Activated CD4-positive, alpha-beta T cell treated with anti-CD3 and anti-CD28 coated beads, Interleukin-2, amount 10 ng/mL, durations not matched to agents 7 days and 5 days (primary cell): ENCODE measurements at places on chromosomes 2 and 18.
A peak's percentile ranks its signal among the peaks of the same experiment; 100 is the strongest.

DNA sequence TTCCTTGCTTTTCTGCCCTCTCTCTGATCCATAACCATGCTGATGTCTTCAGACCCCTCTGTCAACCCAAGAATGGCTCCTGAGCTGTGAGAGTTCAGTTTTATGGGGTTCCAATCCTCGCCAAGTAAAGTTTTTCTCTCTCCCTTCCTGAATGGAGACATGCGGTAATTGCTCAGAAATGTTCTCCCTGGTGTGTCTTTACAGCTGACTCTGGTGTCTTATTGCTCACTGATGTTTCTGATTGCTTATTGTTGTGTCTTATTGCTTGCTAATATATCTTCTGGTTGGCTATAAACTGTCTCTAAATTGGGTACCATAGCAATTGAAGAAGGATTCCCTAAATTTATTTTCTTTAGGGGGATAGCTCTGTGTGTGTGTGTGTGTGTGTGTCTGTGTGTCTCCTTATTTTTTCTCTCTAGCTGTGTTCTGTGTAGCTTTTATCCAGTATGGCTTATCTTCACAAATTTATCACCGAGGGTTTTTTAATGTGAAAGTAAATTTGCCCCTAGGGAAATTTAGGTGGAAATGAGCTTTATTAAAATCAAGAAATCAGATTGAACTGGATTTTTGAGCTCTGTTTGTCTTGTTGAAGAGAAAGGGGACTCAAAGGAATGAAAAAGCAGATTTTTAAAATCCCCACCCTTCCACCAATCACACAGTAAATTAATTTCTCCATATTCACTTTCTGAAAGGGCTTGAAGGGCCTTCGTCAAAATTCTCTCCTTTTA is 19.5 kb downstream of the MGAT5 start:
- H3K4me3 ChIP-seq, result no peak overlapping the region
- H3K27ac ChIP-seq, result no peak overlapping the region
- H3K27me3 ChIP-seq, result no peaks in the 10 kb centered on the region
- H3K36me3 ChIP-seq, result peaks cover 54% of the 10 kb centered on the region
- DNase-seq, result no peak
- H3K4me1 ChIP-seq, result peaks cover 27% of the 10 kb centered on the region

GRCh38 chr18:54233228-54233625 is 8.8 kb upstream of the MBD2 start:
- H3K27me3 ChIP-seq, result peaks cover 13% of the 10 kb centered on the region
- no peak overlapping the region for H3K27ac ChIP-seq
- H3K4me3 ChIP-seq, result no peak overlapping the region
- no peaks in the 10 kb centered on the region for H3K36me3 ChIP-seq

DNA sequence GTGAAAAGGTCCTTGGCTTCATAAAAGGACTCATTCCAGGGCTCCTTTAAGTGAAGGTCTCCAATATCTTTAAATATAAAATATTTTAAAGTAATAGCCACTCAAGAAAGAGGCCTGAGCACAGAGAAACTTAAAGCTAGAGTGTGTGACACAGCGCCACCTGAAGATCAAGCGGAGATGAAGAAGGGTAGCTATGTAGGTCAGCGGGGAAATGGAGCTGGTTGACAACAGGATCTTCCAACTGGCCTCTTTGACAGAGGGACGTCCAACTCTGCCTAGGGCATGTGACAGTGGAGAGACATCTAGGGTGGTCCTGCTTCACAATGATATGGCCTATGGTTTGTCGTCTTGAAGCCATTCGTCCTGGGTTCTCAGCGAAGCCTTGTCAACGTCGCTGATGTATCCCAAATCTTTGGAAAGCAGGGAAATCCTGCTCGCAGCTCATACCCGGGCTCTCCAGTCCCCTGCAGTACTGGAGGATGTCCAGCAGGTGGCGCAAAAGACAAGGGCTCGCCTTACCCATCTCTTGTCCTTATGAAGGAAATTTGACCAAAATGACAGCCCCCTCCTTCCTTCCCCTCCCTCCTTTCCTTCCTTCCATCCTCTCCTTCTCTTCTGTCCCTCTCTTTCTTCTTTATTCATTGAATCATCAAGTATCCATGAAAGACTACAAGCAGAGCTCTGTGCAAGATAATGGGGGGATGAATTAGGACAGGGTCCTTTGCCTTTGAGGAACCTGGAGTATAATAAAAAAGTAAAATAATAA is 59.6 kb downstream of the LONRF2 start:
- peak; percentile 69 for DNase-seq
- H3K4me1 ChIP-seq, result no peaks in the 10 kb centered on the region
- no peak overlapping the region for H3K4me3 ChIP-seq
- H3K36me3 ChIP-seq, result no peaks in the 10 kb centered on the region
- no peaks in the 10 kb centered on the region for H3K27me3 ChIP-seq

DNA sequence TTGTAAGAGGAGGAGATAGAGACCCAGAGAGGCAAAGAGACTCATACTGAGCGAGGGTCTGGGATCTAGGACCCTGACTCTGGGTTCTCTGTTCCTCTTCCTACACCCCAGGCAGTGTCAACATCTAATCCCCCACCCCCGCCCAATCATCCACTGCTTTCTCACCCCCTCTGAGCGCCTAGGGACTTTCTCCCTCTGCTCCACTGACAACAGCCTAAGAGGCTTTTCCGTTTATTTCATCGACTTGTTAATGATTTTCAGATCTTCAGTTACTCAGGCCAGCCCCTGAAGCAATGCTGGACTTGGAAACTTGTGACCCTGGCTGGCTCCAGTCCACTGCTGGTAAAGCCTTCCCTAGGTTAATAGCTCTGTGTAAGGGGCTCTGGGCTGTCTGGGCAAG is 65.1 kb downstream of the TFCP2L1 start:
- no peak for DNase-seq
- H3K36me3 ChIP-seq, result no peaks in the 10 kb centered on the region
- H3K4me3 ChIP-seq, result no peak overlapping the region
- no peaks in the 10 kb centered on the region for H3K27me3 ChIP-seq

GRCh38 chr18:45248240-45248903 is 366.9 kb upstream of the SLC14A2 start:
- H3K27ac ChIP-seq, result no peak overlapping the region
- H3K4me3 ChIP-seq, result no peak overlapping the region
- H3K27me3 ChIP-seq, result peaks cover 8% of the 10 kb centered on the region
- H3K4me1 ChIP-seq, result no peaks in the 10 kb centered on the region
- no peaks in the 10 kb centered on the region for H3K36me3 ChIP-seq

- no peaks in the 10 kb centered on the region for H3K4me1 ChIP-seq
- no peaks in the 10 kb centered on the region for H3K27me3 ChIP-seq
- no peaks in the 10 kb centered on the region for H3K36me3 ChIP-seq
- no peak for DNase-seq
- no peak overlapping the region for H3K4me3 ChIP-seq
- H3K27ac ChIP-seq, result no peak overlapping the region
These were observed 112.8 kb downstream of the CAPN13 start for GRCh38 chr2:30694286-30695055.

- H3K27me3 ChIP-seq, result no peaks in the 10 kb centered on the region
- H3K4me1 ChIP-seq, result peaks cover 48% of the 10 kb centered on the region
- H3K27ac ChIP-seq, result peak overlapping the region; percentile 82
- DNase-seq, result peak; percentile 29
- H3K4me3 ChIP-seq, result peak overlapping the region; percentile 59
These were observed 11.9 kb downstream of the IL18R1 start for GRCh38 chr2:102367331-102367971.

DNA sequence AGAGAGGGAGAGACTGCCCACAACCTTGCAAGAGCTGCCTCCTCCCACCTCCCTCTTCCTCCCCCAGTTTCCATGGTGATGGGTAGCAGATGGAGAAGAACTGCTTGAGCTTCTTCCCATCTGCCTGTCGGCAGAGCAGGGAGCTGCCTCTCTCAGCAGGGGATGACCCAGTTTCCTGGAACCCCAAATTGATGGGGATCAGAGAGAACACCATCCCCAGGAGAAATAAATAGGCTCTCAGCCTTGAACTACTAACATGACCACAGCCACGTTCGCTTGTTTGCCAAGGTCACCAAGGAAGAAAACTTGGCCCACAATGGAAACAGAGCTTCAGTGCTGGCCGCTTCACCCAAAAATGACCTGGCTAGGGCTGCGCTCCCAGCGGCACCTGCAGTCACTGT is 82.2 kb downstream of the ADD2 start:
- no peaks in the 10 kb centered on the region for H3K27me3 ChIP-seq
- no peak overlapping the region for H3K27ac ChIP-seq
- no peaks in the 10 kb centered on the region for H3K36me3 ChIP-seq
- no peak for DNase-seq
- H3K4me3 ChIP-seq, result no peak overlapping the region

DNA sequence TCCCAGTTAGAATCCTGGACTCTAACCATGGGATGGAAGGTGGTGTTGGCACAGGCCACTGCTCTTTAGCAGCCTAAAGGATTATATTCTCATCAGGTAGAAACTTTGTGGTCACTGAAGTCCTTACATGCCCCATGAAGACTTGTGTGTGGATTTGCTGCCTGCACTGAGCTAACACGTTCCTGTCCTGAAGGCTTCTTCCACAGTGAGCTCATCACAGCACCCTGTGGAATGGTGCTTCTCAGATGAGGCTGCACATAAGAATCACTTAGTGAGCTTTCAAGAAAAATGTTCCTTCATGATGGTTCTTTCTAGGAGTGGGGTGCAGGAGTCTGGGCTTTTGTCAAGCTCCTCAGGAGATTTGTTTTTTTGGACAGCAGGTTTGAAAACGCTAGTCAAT is 26.8 kb downstream of the STAMBP start:
- H3K4me1 ChIP-seq, result peaks cover 19% of the 10 kb centered on the region
- H3K27ac ChIP-seq, result no peak overlapping the region
- no peak for DNase-seq
- H3K36me3 ChIP-seq, result peaks cover 55% of the 10 kb centered on the region

GRCh38 chr18:600107-600506 is 3.3 kb downstream of the CLUL1 start:
- H3K36me3 ChIP-seq, result no peaks in the 10 kb centered on the region

GRCh38 chr2:127401757-127402695 is 14.3 kb upstream of the MAP3K2 start:
- no peak overlapping the region for H3K4me3 ChIP-seq
- peaks cover 14% of the 10 kb centered on the region for H3K4me1 ChIP-seq
- H3K36me3 ChIP-seq, result no peaks in the 10 kb centered on the region
- H3K27ac ChIP-seq, result no peak overlapping the region
- peaks cover 3% of the 10 kb centered on the region for H3K27me3 ChIP-seq
- DNase-seq, result no peak

DNA sequence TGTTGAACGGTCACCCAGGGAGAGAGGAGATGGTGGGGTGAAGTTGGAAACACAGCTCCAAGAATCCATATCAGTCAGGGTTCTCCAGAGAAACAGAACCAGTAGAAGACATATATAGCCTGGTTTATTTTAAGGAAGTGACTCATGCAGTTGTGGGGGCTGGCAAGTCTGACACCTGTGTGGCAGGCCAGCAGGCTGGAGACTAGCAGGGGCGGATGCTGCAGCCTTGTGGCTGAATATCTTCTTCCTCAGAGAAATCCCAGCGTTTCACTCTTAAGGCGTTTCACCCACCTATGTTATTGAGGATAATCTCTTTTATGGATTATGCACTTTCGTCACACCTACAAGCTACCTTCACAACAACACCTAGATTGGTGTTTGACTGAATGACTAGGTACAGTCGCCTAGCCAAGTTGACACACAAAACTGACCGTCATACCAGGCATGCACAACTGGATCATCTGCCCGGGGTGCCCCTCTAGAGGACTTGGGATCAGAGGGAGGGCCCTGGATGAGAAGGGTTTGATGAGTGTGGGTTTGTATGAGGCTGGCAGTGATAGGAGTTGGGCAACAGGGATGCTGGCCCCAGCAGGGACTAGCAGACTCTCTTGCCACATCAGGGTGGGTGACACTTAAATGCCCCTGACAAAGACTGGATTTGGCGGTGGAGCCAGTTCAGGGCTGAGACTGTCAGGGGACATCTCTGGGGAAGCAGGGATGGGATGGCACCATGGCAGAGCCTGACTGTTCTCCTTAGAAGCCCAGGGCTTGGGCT is 23.4 kb downstream of the MROH2A start:
- no peaks in the 10 kb centered on the region for H3K4me1 ChIP-seq
- H3K27ac ChIP-seq, result no peak overlapping the region
- DNase-seq, result no peak
- H3K36me3 ChIP-seq, result no peaks in the 10 kb centered on the region

GRCh38 chr2:120861191-120861575 is 125.5 kb downstream of the GLI2 start:
- H3K27me3 ChIP-seq, result peaks cover 3% of the 10 kb centered on the region
- H3K36me3 ChIP-seq, result no peaks in the 10 kb centered on the region
- DNase-seq, result no peak
- no peaks in the 10 kb centered on the region for H3K4me1 ChIP-seq

GRCh38 chr2:190812506-190813294 is 67.9 kb upstream of the GLS start:
- no peak overlapping the region for H3K4me3 ChIP-seq
- peaks cover 5% of the 10 kb centered on the region for H3K4me1 ChIP-seq
- no peak for DNase-seq
- no peaks in the 10 kb centered on the region for H3K27me3 ChIP-seq

DNA sequence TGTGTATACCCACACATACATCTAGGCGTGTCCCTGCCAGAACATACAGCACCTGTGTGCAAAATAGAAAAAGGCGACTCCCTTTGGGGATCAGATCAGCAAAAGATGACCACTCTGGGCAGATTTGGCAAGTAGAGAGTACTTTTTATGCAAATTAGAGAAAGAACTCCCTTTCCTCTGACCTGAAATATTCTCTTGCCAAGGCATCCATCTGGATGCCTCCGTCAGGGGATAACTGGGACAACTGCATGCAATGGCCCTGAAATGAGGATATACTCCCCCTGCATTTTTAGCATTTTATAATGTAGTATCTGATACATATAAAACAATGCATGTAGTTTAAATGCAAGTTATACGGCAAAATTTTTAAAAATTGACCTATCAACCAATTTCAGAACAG is 247.7 kb downstream of the ICOS start:
- no peak for DNase-seq
- no peaks in the 10 kb centered on the region for H3K36me3 ChIP-seq
- H3K4me3 ChIP-seq, result no peak overlapping the region
- peaks cover 9% of the 10 kb centered on the region for H3K4me1 ChIP-seq

- H3K27ac ChIP-seq, result no peak overlapping the region
- peaks cover 34% of the 10 kb centered on the region for H3K27me3 ChIP-seq
- H3K4me3 ChIP-seq, result no peak overlapping the region
- no peaks in the 10 kb centered on the region for H3K36me3 ChIP-seq
These were observed 57.4 kb downstream of the FAM168B start for GRCh38 chr2:131035826-131036231.

DNA sequence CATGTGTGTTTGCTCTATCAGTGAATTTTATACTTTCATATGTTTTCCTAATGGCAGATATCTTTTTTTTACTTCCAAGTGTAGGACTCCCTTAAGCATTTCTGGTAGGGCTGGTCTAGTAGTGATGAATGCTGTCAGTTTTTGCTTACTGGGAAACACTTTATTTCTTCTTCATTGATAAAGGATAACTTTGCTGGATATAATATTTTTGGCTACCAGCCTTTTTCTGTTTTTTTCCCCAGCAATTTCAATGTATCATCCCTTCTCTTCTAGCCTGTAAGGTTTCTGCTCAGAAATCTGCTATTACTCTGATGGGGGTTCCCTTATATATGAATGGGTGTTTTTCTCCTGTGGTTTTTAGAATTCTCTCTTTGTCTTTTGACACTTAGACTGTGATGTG is 980.6 kb upstream of the PIK3C3 start:
- no peak overlapping the region for H3K27ac ChIP-seq
- H3K27me3 ChIP-seq, result no peaks in the 10 kb centered on the region
- H3K4me3 ChIP-seq, result no peak overlapping the region
- H3K4me1 ChIP-seq, result no peaks in the 10 kb centered on the region
- DNase-seq, result no peak
- no peaks in the 10 kb centered on the region for H3K36me3 ChIP-seq
